ENCODE measurements at places on chromosomes 12 and 14.

GRCh38 chr12:80162177-80162576, 62.8 kb downstream of the OTOGL start:
- no peak for DNase-seq

- no peak for DNase-seq
Measured at GRCh38 chr14:53569446-53569845, 387.2 kb downstream of the BMP4 start.

- no peak for DNase-seq
Measured at GRCh38 chr14:103223818-103224352, 100.6 kb downstream of the TNFAIP2 start.

DNA sequence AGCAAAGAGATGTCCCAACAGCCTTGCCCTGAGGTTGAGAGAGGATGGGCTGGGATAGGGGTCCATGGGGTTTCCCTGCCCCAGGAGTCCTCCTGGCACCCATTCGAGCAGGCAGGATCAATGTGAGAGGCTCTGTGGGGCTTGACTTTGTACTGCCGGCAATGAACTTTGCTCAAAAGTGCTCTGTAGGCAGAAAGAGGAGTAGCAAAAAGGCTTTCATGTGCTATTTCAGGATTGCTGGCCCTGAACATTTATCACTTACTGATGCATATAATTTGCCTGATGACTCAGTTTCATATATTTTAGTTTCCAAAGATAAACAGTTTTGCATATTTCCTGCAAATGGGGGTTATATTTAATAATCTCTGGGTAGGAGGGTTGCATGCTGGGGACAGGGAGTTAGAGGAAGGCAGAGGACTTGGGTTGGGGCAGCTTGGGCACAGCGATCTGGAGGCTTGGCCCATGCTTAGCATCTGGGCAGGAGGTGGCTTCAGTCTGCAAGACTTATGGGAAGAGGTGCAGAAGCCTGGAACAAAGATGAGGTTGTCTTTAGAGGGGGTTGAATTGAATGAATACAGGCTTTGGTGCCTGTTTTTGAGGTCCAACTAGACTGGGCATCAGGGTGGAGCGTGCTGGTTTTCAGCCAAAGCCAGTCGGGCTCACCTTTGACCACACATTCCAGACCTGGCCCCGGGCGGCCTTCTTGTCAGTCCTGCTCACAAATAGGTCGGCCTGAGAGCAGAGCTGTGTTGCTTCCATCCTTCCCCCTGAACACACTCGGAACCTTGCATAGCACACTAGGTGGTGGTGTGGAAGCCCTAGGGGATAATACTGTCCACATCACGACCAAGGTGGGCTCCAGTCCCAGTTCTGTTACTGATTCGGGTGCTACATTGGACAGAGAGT, 101.4 kb downstream of the PAPOLA start:
- no peak for DNase-seq

DNA sequence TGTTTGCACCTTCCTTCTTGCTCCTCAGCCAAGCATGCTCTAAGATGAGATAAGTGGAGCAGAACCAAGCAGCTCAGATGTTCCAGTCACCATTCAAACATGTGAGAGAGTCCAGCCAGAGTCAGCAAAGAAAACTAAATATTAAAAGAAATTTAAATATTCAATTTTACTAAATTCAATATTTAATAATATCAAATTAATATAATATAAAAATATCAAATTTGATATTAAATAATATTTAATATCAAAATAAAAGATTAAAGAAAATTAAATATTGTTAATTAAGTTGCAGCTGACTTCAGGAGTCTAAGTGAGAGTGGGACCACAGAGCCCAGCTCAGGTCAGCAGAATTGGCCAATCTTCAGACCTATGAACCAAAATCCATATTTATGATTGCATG, 526.1 kb upstream of the FLRT2 start:
- DNase-seq: no peak

DNA sequence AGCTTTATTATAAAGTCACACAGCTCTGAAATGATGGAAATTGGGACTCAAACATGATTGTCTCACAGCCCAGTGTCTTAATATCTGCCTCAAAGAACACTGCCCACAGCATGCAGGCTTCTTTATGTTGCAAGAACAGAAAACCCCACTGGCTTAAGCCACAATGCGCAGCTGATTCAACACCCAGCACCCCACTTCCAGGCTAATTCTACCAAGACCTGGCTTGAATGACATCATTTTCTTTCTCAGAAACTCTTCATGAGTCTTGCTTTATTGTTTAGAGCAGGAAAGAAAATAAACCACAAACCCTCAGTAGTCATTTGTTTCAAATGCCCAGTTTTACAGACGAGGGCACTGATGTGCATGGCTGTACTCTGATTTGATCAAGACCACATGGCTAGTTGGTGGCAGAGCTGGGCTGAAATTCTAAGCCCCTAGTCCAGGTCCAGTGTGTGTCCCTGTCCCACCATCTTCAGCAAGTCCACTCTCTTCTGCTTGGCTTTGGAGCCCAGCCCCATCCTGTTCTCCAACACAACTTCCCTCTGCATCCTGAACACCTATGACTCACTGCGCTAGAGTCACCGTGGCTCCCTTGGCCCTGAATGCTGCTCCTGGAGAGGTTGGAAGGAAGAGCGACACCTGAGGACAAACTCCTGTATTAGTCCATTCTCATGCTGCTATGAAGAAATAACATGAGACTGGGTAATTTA, 50.3 kb upstream of the SRSF5 start:
- DNase-seq: peak; percentile 17

DNA sequence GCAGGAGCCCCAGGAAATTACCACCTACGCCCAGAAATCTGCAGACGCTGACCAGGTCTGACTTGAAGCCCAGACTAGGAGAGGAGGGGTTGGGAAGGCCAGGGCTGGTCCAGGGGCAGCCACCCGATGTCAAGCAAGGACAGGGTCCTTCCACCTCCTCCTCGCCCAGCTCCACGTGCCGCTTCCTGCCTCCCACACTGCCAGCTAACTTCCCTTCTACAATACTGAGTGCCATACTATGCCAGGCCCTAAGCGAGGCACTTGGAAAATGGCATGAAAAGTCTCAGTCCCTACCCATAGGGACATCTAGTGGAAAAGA, 71.7 kb downstream of the SETD3 start:
- DNase-seq: no peak

GRCh38 chr12:32534698-32535097, 135.3 kb downstream of the FGD4 start:
- no peak for DNase-seq

DNA sequence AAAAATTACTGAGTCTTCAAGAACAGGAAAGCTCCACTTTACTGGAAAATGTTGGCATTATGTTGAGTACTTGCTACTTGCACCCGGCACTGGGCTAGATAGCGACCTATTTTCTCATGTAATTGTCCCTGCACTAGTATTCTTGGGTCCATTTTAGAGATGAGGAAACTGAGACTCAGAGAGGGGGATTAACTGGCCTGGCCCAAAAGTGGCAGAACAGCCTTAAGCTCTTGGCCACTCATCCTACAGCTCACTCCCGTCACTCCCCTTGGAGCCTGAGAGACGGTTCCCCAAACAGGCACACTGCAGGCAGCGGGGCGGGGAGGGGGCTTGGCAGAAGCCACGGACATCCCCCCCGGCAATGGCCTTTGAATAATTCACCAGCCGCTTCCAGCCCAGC, 113.9 kb downstream of the SCARB1 start:
- DNase-seq: no peak

DNA sequence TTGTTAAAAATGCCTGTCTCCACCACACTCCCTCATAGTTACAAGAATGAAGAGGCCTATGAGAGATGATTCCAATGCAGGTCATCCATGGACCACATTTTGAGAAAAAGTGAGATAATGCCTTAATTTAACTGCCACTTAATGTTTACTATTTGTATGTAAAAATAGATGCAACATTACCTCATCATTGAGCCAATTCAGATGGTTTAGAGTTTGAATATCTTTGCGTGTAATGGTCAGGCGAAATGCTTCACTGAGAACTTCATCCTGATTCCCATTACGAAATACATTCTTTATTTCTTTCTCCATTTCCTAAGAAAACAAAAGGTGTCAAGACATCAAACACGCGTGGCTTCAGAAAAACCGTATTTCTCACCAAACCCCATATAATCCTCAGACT, 42.3 kb downstream of the SENP1 start:
- DNase-seq: no peak

GRCh38 chr14:50675597-50675996, 7.5 kb upstream of the SAV1 start:
- no peak for DNase-seq

- DNase-seq: peak; percentile 8
Measured at GRCh38 chr14:75249958-75250336, 28.7 kb upstream of the FOS start.

- DNase-seq: no peak
Measured at GRCh38 chr14:38721822-38722431, 381.1 kb downstream of the SEC23A start.

DNA sequence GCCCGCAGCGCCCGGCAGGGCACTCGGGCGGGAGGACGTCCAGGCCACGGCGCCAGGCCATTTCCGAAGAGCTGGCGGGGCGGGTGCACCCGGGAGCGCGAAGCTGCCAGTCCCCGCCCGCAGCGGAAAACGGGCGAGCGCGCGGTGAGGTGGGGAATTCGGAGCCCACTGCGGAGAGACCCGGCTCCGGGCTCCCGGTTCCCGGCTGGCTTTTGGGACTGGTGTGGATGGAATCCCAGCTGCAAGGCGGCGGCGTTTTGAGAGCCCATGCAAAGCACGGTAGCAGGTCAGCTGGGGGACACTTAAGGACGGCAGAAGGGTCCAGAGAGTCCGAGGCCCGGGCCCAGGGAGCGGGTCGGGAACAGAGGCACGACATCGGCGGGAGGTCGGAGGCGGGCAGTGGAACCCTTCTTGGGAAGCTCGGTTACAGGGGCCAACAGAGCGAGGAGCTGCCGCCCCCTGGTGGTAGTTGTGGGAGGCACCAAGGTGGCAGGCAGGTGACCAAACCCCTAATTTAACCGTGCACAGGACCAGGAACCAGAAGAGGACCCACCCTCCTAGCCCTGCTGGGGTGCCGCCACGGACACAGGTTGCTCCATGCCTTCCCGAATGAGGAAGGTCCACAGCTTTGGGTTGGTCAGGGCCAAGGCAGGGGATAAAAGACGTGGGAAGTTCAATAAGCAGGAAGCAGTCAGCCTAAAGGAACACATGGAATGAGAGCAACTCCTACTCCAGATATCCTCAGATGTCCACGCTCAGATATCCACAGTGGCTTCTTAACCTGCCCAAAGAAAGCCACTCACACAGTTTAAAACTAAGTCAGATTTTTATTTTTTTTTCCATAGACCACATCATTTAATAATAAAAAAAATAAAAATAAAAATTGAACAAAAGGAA, 685 bp upstream of the CDH24 start:
- peak; percentile 62 for DNase-seq

GRCh38 chr12:87679251-87679650, 349.9 kb downstream of the C12orf50 start:
- DNase-seq: no peak

DNA sequence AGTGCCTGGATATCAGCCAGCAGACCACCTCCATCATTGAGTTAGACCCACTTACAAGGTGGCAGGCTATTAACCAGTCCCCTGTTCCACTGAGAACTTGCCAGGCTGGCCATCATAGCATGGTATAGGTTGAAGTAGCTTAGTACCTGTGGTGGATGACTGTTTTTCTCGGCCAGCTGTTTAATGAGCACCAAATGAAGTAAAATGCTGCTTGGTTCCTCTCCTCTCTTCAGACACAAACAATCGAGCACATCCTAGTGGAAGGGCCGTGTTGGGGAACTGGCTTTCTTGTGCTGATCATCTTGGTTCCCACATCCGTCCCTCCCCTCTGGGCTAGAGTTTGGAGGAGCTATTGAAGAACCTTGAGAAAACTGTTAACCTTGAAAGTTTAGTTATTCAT, 486.2 kb downstream of the RAD51B start:
- no peak for DNase-seq

GRCh38 chr14:32258336-32258993, 55.4 kb upstream of the RNU6-8 start:
- no peak for DNase-seq

DNA sequence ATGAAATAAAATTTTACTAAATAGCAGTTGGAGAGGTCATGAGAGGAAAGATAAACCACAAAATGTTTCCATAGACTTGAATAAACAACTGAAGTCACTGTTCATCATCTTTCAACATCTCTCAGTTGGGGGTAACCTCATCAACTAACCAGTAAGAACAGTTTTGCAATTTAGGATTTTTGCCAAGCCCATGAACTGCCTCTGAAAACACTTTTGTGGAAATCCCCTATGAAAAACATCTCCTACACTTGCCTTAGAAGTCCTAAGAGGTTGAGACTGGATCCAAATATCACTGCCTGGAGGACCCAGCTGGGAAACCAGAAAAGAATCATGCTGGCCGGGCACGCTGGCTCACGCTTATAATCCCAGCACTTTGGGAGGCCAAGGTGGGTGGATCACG, 273.1 kb downstream of the C12orf50 start:
- no peak for DNase-seq

GRCh38 chr14:96231526-96232130, 24.4 kb upstream of the BDKRB1 start:
- no peak for DNase-seq

- DNase-seq: no peak
Measured at GRCh38 chr12:3292677-3293412, 198.2 kb upstream of the PRMT8 start.

GRCh38 chr12:93571365-93571924, 1.0 kb upstream of the SOCS2 start:
- DNase-seq: peak; percentile 42

DNA sequence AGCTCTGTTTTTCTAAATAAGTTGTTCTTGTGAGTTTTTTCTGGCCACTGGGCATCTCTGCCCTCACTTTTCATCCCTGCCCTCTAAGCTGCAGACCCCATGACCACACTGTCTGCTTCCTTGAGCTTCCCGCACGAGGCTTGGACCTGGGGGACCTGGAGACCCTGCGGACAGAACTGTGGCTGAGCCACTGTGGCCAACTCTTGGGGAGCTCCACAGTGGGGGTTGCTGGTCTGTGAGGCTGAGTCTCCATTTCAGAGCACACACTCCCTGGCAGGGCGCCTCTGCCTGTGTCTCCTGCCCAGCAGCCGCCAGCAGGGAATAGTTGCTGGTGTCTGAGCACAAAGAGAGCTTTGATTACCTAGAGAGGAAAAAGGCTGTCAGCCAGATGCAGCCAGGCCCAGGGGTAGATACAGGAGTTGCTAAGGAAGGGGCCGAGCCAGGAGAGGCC, 13.1 kb upstream of the RIN3 start:
- DNase-seq: no peak

GRCh38 chr12:106220536-106220935, 27.3 kb downstream of the CKAP4 start:
- no peak for DNase-seq

GRCh38 chr12:70555081-70555480, 82.1 kb downstream of the PTPRB start:
- no peak for DNase-seq
